Keratinocyte (primary cell): ENCODE measurements at places on chromosomes 4 and X. TPM values are rescaled to one million over a fixed set of nuclear protein-coding genes. Genes with fewer than 3 reads are reported as not detected.

GRCh38 chr4:102761296-102761701 is 531 bp upstream of the MANBA start:
- no peak for DNase-seq

DNA sequence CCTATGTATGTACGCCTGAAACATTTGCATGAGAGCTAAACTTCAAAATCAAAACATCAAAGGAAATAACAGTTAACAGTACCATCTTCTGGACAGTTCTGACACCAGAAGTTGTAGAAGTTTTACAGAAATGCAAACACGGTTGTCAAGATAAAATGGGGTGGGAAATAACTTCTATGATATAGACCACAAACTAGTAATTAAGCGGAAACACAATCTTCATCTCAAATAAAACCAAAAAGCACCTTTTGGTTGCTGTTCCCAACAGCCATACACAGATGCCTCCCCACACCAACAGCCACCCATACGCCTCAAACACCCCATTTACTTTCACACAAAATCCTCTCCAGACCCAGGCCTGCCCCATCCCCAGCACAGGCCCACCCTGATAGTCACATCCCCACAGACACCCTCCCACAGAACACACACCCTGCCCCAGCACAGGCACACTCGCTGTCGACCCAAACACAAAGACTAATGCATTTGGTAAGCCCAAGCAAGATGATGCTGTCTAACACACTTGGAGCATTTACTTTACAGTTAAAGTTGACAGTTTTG is 64.3 kb downstream of the TAPT1 start:
- DNase-seq: no peak

DNA sequence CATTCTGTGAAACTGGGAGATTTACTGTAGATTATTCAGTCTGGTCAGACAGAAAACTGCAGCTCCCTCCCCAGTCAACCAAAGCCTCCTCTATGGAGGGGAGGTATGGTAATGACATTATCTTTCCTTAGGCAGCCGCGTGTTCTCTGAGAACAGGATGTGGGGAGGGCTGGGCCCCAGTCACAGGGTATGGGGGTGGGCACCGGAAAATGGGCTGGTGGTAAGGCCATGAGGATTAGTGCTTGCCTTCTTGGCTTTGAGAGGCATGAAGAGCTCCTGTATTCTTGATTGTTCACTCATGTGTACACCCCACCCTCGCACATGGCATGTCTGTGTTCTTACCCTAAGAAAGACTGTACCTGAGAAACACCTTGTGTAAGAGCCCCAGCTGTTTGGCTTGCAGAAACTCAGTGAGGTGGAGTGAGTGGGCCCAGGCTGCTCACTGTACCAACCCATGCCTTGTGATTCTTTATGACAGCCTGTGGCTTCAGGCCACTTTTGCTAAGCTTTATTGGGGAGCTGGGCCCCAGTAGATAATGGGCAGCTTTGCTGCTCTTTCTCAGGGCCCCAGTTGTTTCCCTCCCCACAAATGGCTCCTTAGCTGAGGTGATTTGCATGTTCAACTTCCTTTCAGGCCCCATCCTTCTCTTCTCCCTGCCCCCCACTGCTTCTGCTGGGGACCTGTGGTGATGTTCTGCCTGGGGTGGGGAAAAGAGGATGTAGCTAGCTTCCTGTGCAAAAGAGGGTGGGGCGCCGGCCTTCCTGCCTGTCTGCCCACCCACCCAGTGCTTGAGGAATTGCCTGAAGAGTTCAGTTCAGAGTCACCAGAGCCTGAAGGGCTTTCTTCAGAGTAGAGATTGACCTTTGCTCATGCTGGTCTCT is 30.7 kb downstream of the MSN start:
- DNase-seq: no peak

MAGEE1 gene
- polyA plus RNA-seq: 0.45 to 1.7 TPM (median 0.77 TPM) in 3 replicates

SPANXN3 gene
- polyA plus RNA-seq: not detected in 3 replicates

XAGE1A gene
- polyA plus RNA-seq: not detected in 3 replicates

PNMA5 gene
- not detected in 3 replicates for polyA plus RNA-seq

MAGED4 gene
- 0.06 TPM in 1 of 3 replicates, not detected in the others for polyA plus RNA-seq

ZXDB gene
- 4.8 to 6.4 TPM (median 5.0 TPM) in 3 replicates for polyA plus RNA-seq
